ENCODE measurements at places on chromosomes 5 and 9. TPM values are rescaled to one million over a fixed set of nuclear protein-coding genes. Genes with fewer than 3 reads are reported as not detected.

Gene SLC25A2
- total RNA-seq, result not detected

Gene WDR31
- 4.6 TPM for total RNA-seq

DNA sequence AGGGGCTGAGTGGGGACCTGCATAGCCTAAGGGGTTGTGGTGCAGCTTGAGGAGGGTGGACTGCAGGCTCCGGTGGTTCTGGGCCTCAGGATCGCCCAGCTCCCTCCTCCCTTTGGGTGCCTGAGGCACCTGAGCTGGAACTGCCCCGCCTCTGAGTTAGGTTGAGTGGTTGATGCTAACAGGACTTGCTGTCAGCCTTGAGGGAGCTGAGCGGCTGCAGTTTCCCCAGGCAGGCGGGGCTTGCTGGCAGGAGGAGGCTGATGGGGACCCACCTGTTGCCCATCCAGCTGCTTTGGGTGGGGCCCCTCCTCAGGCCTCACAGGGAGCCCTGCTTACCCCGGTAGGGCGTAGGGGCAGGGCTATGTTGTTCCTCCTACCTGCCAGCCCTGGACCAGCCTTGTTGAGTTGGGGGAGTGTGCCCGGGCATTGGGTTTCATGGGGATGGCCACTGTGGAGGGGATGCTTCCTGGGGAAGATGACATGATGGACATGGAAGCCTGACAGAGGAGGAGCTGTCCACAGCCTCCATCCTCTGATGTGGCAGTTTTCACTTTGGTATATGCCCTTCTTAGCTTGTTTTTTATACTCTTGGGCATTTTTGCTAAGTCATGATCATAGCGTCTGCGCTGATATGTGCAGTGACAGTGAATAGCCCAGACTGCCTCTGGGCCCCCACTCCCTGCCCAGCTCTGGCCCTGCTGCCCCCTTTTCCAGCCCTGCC, 14.3 kb downstream of the WNK2 start:
- DNase-seq, result no peak

- DNase-seq, result peak; percentile 67
These were observed 56.2 kb upstream of the PIK3R1 start for GRCh38 chr5:68159224-68159951.

- no peak for DNase-seq
These were observed 13.2 kb upstream of the AUH start for GRCh38 chr9:91374939-91375338.

- no peak for DNase-seq
These were observed 196.9 kb downstream of the VPS13A start for GRCh38 chr9:77374266-77374665.

All from right atrium auricular region (tissue), 2 donors.